ENCODE measurements at places on chromosomes 6 and 20.
A peak's percentile ranks its signal among the peaks of the same experiment; 100 is the strongest.

GRCh38 chr20:34449674-34450592 is 66.3 kb upstream of the DYNLRB1 start:
- DNase-seq, result no peak

GRCh38 chr6:135902756-135903331 is 51.3 kb downstream of the PDE7B start:
- no peak for DNase-seq

- DNase-seq, result no peak
Measured at GRCh38 chr6:116359131-116359530, 11.6 kb upstream of the DSE start.

DNA sequence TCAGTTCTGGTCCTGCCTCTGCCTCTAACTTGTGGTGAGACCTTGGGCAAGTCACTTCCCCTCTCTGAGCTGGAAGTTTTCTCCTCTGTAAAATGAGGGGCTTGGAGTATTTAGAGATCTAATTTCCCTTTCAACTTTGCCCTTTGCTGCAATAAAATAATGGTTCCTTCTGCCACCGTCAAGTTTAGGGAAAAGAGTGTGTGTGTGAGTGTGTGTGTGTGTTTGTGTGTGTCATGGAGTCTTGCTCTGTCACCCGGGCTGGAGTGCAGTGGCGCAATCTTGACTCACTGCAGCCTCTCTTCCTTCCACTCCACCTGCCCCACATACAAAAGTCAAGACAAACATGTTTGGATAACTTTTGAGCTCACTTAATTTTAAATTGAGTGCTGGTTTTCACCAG is 39.2 kb upstream of the PIM1 start:
- no peak for DNase-seq

DNA sequence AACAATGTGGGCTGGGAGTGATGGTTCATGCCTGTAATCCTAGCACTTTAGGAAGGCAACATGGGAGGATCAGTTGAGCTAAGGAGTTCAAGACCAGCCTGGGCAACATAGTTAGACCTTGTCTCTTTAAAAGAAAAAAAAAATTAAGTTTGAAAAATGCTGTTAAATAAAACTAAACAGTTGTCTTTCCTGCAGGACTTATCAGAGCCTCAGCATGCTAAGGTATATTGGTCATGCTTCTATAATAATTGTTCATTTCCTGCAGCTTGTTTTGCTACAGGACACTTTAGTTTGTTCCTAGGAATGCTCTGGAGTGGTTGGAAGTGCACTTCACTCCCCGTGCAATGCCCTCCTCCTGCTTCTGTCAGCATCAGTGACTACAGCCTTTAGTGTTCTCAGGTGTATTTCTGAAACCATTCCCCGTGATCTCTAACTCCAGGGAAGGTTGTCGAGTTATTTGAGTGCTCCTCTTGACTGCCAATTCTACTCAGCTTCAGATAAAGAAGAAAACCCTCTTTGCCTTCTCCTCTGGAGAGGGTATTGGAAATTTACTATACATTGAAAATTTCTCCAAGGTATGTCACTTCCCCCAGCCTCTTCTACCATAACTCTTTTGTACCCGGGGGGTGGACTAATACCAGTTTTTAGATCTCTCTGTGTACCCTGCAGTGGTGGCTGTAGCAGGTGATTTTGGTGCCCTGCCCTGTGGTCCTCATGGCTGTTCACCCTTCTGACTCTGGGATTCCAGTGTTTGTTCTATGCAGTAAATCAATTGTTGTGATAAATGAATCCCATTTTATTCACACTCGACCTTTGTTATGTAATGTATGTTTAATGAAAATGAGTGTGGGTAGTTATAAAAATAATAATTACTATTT is 33.8 kb downstream of the NHLRC1 start:
- DNase-seq, result no peak

DNA sequence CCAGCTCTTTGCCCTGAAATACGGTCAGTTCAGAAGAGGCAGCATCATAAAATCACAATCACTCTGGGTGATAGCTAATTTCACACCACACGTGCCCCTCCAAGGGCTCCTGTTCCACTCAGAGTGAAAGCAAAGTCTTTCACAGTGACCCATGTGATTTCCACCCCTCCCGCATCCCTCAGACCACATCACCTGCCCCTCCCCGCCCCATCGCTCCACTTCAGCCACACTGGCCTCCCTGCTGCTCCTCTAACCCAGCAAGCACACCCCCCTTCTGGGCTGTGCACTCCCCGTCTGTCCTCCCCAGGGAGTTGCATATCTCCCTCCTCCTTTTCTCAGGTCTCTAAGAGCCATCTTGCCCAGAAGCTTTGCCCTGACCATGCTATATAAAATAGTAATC is 74.5 kb downstream of the PSMG4 start:
- no peak for DNase-seq

GRCh38 chr6:118709859-118710350 is 58.5 kb upstream of the CEP85L start:
- DNase-seq, result peak; percentile 82

- no peak for DNase-seq
Measured at GRCh38 chr6:43738877-43739641, 31.0 kb upstream of the VEGFA start.

GRCh38 chr20:57888591-57888990 is 178.8 kb upstream of the PMEPA1 start:
- no peak for DNase-seq

DNA sequence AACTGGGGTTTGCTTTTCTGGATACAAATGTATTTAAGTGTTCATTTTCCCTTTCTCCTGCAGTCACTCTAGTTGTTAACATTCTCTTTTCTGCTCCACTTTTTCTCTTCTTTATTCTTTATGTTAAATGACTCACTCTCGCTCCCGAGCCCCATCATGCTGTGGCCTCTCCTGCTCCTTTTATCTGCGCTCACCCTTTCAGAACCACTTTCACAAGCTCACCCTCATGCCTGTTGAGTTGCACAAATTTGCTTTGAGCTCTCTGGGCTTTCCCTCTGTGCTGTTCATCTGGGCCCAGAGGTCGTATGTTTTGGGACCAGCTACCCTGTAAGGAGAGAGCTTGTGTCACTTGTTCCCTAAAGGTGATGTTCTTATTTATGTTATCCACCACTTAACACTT is 98.1 kb upstream of the ASCC3 start:
- no peak for DNase-seq

- no peak for DNase-seq
Measured at GRCh38 chr6:25472306-25472705, 179.7 kb upstream of the SCGN start.

GRCh38 chr20:1305712-1306111 is 23.2 kb downstream of the SDCBP2 start:
- no peak for DNase-seq

- DNase-seq, result no peak
Measured at GRCh38 chr6:37129566-37129965, 40.4 kb upstream of the PIM1 start.
